SK-MEL-5 (cell line): ENCODE measurements at places on chromosomes 5 and 9.

- no peak for DNase-seq
These were observed 26.6 kb upstream of the IL17B start for GRCh38 chr5:149405550-149406202.

DNA sequence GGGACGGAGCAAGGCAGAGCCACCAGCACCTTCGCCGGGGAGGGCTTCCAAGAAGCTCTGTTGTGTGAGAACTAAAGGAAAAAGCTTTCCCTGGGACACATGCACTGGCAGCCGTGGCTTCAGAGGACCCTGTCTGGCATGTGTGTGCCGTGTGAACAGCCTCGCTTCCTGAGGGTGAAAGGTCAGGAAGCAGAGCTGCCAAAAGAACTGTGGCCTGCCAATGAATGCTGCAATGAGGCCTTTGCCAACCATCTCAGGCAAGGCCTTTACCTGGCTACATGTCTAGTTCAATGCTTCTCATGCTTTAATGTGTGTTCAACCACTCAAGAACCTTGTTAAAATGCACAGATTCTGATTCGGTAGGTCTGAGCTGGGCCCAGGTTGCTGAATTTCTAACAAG is 53.5 kb downstream of the NIPSNAP3B start:
- DNase-seq: no peak

DNA sequence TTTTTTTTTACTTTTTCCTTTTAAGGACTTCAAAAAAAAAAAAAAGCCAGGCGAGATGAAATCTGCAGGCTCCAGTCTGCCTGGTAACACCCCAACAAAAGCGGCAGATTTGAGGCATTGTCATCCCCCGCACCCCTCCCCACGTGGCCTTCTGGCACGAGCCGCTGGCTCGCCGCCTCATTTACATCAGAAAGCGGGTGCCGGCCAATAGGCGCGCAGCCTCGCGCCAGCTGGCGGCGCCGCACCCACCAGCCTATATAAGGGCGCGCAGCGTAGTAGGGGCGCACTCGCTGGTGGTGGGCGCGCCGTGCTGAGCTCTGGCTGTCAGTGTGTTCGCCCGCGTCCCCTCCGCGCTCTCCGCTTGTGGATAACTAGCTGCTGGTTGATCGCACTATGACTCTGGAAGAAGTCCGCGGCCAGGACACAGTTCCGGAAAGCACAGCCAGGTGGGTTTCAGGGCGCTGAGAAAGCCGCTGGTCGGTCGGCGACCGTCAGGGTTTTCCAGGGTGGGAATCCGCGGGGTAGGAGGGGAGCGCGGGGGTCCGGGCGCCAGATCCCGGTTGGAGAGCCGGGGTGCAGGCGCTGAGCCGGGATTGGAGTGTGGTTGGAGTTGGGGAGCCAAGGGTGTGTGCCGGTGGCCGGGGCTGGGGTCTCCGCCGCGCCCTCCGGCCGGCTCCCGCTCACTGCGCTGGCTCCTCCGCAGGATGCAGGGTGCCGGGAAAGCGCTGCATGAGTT is at the start of gene GADD45G:
GADD45G (plus strand) TSS at position 284 of the 736 bp plus-strand sequence; CDS start at position 394, 110 bp downstream.
- DNase-seq: no peak

GRCh38 chr9:126699401-126699881 is 85.7 kb downstream of the LMX1B start:
- DNase-seq: no peak

- DNase-seq: peak; percentile 61
These were observed 4.1 kb downstream of the NFIL3 start for GRCh38 chr9:91419222-91420191.

- DNase-seq: no peak
These were observed 310.8 kb downstream of the YTHDC2 start for GRCh38 chr5:113824307-113824706.

DNA sequence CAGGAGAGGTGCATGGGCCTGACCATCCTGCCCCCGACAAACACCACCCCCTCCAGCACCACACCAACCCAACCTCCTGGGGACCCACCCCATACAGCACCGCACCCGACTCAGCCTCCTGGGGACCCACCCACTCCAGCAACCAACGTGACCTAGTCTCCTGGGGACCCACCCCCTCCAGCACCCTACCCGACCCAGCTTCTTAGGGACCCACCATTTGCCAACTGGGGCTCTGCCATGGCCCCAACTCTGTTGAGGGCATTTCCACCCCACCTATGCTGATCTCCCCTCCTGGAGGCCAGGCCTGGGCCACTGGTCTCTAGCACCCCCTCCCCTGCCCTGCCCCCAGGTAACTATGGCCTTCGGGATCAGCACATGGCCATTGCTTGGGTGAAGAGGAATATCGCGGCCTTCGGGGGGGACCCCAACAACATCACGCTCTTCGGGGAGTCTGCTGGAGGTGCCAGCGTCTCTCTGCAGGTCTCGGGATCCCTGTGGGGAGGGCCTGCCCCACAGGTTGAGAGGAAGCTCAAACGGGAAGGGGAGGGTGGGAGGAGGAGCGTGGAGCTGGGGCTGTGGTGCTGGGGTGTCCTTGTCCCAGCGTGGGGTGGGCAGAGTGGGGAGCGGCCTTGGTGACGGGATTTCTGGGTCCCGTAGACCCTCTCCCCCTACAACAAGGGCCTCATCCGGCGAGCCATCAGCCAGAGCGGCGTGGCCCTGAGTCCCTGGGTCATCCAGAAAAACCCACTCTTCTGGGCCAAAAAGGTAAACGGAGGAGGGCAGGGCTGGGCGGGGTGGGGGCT is 4.6 kb downstream of the CEL start:
- no peak for DNase-seq

GRCh38 chr5:82374637-82375036 is 96.5 kb upstream of the RPS23 start:
- no peak for DNase-seq

DNA sequence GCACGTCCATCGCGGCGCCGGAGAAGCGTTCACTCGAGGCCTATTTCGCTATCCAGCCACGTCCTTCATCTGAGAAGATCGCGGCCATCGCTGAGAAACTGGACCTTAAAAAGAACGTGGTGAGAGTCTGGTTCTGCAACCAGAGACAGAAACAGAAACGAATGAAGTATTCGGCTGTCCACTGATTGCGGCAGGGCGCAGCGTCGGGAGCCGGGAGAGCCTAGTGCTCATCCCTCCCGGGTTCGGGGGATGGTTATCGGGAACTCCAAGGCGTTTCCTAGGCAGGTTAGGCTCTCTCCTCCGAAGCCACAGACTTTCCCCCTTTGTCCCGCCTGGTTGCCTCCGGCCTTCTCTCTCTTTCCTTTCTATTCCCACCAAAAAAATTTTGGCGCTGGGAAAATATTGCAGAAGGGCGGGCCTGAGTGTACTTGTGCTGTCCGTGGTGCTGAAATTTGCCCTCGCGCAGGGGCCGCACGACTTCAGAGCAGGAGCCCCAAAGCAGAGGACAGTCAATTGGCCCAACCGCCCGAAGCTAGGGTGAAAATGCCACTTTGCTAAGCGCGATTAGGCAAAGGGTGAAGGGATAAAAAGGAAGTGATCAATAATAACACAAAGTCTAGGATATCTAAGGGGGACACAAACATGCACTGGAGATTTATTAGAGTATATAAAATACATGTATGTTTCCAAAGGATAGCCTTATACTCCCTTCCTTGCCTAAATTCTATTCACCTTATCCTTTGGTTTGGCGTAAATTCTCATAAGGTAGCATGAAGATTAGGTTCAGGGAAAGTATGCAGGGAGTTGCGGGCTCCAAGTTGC is 1.8 kb downstream of the POU4F3 start:
- peak; percentile 43 for DNase-seq

DNA sequence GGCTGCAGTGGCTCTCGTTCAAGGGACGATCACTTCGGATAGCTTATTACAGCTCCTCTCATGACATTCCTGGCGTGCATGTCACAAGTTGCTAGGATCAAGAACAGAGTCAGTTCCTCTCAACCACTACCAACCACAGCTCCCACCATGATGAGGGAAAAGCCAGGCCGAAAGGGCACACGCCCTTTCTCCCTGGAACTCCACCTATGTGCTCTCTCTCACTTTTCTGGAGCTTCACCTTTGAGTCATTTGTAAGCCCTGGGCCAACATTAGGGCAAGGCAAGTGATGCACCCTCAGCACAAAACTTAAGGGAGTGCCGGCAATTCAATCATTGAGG is 1.6 kb downstream of the SPACA9 start:
- no peak for DNase-seq

GRCh38 chr5:138466125-138466899 is 1.0 kb downstream of the EGR1 start:
- DNase-seq: no peak

DNA sequence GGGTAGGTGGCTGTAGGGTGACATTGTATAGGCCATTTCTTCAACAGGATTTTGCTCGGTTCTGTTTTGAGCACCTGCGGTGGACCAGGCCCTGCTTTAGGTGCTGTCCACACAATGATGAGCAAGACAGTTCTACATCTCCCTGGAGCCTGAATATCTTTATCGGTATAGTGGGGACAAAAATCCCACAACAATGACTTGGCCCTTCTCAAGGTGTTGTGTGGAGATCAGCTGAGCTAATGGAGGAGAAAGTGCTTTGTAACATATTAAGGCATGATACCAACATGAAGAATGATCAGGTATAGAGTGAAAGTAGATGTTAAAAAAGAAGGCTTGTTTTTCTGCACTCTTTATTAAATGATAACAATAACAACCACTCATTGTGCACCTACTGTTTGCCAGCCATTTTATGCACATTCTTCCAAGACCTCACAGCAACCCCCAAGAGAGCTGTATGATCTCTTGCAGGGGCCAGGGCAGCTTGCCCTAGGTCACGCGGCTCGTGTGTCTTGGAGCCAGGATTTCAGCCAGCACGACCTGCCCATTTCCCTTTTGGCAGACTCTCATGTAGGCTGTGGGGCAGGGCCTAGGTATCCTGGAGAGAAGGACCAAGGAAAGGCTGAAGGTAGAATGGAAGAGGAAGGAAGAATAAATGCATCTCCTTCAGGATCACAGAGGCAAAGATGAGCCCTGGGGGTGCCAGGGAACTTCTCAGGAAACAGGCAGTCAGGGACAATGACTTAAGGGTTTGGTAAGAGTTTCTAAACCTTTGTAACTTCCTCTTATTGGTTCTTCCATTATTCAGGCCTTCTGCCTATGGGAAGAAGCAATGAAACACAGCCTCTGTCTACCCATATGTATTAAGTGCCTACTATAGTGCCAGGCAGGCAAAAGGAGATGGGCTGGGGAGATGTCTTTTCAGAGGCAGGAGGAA is 50.0 kb upstream of the PPARGC1B start:
- DNase-seq: no peak

- no peak for DNase-seq
These were observed 5.8 kb downstream of the DPP7 start for GRCh38 chr9:137108608-137109249.

- no peak for DNase-seq
These were observed 20.1 kb downstream of the DIAPH1 start for GRCh38 chr5:141598391-141599345.

GRCh38 chr5:177338251-177339106 is 13.0 kb downstream of the LMAN2 start:
- no peak for DNase-seq

DNA sequence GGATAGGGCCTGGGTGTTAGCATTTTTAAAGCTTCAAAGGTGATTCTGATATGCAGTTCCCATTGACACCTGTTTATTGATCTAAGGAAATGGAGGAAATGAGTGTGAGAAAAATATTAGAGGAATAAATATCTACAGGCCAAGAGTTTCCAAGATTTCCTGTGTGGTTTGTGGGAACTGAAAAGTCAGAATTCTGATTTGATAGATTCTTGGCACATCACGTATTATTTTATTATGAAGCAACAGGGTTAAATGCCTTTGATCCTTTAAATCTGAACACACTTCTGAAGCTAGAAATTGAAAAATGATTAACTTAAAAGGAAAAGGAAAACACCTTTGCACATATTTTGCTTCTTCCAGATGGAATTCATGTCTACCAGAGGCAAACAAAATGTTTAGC is 113.7 kb downstream of the CD180 start:
- no peak for DNase-seq

GRCh38 chr5:110377943-110378342 is 348.5 kb downstream of the TMEM232 start:
- DNase-seq: no peak

- no peak for DNase-seq
These were observed 19.4 kb downstream of the PDCD1LG2 start for GRCh38 chr9:5529683-5530221.

- DNase-seq: peak; percentile 74
These were observed 54.7 kb upstream of the SUSD3 start for GRCh38 chr9:93003552-93004407.

DNA sequence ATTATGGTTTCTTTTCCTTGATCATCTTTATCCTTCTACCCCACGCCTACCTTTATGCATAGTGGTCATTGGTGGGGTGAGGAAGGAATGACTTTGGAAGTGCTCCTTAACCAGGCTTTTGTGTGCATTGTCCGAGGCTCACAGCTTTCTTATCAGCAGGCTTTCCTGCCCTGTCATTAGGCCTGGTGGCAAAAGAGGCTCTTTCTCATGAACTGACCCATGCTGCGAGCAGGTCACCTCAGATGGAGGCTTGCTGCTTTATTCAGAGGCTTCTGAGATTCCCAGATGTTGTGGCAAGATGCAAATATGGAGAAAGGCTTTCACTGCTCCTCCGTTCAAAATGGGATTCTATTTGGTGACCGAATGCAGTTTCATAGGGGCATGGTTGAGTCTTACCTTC is 57.4 kb upstream of the DMRTA1 start:
- no peak for DNase-seq

DNA sequence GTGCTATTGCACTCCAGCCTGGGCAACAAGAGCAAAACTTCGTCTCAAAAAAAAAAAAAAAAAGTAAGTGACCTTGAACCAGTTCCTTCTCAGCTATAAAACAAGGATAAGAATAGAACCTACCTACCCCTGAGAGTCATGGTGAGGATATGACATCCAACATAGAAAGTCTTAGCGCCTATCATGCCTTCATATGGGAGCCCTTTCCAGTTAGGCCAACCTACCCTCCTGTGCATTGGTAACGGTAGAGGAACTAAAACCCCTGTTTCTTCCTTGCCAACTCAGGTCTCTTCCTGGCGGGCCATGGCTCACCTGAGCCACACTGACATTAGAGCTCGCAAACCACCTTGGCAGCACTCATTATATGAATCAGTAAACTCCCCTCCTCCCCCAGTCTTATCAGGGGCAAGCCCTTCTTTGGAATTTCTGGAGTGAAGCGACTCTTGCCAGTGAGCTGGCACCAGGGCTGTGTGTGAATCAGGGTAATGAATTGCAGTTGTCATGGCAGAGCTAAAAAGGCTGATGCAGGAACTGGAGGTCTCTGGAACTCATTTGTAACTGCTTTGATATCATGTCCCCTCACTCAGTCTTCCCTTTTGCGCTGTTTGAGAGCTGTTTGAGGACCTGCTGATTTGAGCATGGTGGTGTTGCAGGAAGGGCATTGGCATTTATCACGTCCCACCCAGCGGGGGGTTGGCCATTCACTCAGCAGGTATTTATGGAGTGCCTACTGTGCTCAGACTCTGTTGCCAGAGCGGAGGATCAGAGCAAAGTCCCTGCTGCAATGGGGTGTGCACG is 10.3 kb downstream of the WWC1 start:
- DNase-seq: no peak

- peak; percentile 77 for DNase-seq
These were observed 3.2 kb upstream of the NR4A3 start for GRCh38 chr9:99818500-99818899.

GRCh38 chr9:70492319-70492777 is 77.9 kb upstream of the KLF9 start:
- no peak for DNase-seq

- DNase-seq: no peak
These were observed 1041.0 kb downstream of the TLE1 start for GRCh38 chr9:80648336-80648735.
